ENCODE measurements at places on chromosomes 5 and 9. TPM values are rescaled to one million over a fixed set of nuclear protein-coding genes. Genes with fewer than 3 reads are reported as not detected.

DNA sequence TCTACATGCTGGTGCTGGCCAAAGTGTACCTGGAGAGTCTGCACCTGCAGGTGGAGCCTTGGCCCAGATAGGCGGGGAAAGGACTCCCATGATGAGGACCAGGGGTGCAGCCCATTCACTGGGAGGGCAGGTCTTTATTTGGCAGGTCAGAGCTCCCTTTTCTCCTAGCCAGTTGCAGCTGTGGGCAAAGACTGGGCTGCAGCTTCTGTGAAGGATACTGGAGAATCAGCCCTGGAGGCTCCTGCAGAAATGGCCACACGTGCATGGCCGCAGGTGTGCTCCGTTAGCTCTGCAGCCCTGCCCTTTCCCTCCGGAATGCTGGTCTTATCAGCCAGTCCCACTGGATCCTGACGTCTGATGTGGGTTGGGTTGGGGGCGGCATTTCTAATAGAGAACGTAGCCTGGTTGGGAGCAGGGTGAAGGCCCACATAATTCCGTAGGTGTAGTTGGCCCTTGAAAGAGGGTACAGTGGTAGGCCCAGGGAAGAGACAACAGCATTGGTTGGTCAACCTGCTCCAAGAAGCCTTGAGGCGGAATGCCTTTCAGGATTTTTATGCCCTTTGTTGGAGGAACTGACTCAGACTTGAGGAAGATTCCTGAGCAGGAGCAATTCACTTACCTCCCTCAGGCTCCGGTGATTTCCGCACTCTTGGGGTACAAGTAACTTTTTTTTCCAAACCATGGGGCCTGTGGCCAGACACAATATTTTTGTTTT lies 22.0 kb upstream of the TIFAB start:
- no peak for DNase-seq

DNA sequence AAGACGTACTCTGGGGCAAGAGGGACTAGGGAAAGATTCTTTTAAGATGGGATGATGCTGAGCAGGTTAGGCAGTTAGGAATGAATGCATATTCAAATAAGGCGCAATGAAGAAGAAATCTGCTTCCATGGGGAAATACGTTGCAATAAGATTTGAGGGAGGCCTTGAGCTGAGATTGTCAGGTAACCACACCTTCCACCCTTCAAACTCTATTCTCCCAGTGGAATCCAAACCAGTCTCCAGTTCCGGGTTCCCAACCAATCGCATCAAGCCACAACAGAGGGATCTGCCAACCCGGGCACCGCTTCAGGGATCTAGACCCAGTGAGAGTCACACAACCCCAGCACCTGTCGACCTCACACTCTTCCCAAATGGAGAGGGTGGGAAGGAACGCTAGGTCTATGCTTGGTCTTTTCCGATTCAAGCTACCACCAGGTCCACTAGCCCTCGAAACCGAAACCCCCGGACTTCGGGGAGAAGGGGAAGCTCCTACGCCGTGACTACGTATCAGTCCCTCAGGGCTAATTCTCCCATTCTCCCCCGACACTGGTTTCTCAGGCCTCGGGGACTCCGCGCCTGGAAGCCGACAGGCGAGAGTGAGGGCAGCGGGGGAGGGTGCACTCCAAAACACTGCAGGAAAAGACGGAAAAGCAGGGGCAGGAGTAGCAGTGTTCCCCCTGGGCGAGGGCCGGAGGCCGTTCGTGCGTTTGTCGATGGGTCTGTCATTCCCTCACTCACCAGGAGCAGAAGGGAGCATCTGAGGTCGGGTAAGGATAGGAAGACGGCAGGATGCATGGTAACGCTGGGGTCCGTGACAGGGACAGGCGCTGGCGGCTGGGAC lies 534 bp downstream of the ERP44 start:
- peak; percentile 59 for DNase-seq

GRCh38 chr9:37963936-37964739 lies 60.2 kb upstream of the SLC25A51 start:
- DNase-seq: no peak

- no peak for DNase-seq
Measured at GRCh38 chr9:131869348-131869747, 129.5 kb upstream of the RAPGEF1 start.

GRCh38 chr9:295576-295975 lies 80.9 kb downstream of the DOCK8 start:
- no peak for DNase-seq

DNA sequence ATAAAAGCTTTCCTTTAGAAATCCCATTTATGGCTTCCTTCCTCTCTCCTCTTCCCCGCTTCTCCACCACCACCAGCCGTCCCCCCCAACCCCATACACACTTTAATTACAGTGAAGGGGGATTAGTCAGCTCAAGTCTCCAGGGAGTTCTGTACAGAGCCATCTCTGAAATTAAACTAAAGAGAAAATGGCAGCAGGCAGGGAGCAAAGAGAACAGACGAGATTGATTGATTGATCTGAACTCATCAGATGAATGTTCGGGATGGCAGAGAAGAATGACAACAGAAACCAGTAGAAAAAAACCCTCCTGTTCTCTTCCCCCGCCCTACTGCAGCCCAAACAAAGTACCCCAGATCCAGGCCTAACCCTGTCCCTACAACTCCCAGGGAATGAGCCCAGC lies 241.7 kb upstream of the PANK3 start:
- DNase-seq: no peak

GRCh38 chr9:18970393-18970792 lies 62.6 kb downstream of the SAXO1 start:
- no peak for DNase-seq

DNA sequence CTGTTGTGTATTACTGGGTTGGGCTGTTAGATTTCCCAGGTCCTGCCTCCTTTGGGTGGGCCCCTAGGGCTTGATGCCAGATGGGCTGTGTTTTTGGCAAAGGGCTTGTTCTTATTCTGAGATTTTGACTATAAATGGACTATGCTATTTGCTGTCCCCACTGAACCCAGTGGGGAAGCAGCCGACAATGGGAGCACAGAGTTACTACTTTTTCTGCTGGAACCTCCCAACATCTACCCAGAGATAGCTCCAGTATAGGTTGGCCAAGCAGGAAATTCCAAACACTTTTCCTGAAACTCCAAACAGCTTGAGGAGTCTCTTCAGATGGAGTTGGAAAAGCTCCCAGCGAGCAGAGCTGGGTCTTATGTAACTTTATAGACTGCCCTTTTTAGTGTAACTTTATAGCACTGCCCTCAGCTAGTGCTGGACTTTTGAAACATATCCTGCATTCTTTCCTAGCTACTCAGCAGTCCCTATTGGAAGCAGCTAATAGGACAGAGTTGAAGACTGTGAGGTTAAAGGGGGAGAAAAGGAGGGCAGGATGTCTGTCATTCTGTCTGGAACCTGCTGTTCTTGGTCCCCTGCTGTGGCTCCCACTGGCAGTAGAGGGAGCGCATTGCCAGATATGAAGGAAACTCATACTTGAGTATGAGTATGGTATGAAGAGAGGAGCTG lies 21.0 kb downstream of the RUSC2 start:
- peak; percentile 90 for DNase-seq

DNA sequence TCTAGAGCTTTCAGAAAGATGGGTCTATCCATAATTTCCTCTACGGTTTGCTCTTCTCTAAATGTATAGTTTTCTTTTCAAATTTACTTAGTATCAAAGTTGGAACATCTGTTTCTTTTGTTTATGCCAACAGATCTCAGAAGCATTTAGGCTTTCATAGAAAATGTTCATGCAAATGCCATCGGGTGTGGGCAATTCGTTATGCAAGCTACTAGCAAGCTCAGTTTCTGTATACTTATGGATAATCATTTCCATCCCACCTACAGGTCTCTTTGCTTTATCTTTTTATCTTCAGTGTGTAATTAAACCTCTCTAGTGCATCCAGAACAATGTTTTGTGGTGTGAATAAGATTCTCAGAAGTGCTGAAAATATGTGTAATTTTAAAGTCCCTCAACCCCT lies 59.9 kb downstream of the NUDT12 start:
- no peak for DNase-seq

GRCh38 chr9:126440940-126441339 lies 114.3 kb downstream of the MVB12B start:
- no peak for DNase-seq

GRCh38 chr5:15069407-15069905 lies 197.9 kb upstream of the ANKH start:
- no peak for DNase-seq

DNA sequence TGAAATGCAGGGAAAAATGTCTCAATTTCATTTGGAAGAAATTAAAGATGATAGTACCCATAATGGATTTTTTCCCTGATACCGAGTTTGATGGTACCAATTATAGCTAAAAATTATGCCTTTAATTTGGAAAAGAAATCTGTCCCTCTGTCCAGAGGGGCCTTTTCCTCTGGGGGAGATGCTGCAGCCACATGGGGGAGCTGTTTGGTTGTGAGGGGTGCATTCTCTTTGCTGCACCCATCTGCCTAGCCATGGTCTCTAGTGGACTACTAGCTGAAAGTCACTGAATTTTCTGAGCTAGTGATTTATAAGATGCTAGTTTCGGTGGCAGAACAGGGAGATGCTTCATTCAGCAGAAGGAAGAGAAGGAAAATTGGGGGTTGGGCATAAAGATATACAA lies 9.6 kb downstream of the SEC61B start:
- DNase-seq: no peak

Gene FOXD4L3
- not detected for total RNA-seq

Gene CCDC183
- total RNA-seq: 0.06 TPM

Gene LCNL1
- total RNA-seq: not detected

Gene CSF1R
- total RNA-seq: not detected

Gene PHF19
- 122 TPM for total RNA-seq

Gene DAB2IP
- total RNA-seq: 11.6 TPM

Measured in epithelial cell of proximal tubule (primary cell).